ENCODE measurements at places on chromosomes 3 and 15. TPM values are rescaled to one million over a fixed set of nuclear protein-coding genes. Genes with fewer than 3 reads are reported as not detected.

ABI3BP gene
- not detected for total RNA-seq

- peak; percentile 2 for DNase-seq
Measured at GRCh38 chr15:94453227-94453988, 222.0 kb downstream of the MCTP2 start.

GRCh38 chr3:39102504-39103323, 4.7 kb downstream of the GORASP1 start:
- DNase-seq: no peak

DNA sequence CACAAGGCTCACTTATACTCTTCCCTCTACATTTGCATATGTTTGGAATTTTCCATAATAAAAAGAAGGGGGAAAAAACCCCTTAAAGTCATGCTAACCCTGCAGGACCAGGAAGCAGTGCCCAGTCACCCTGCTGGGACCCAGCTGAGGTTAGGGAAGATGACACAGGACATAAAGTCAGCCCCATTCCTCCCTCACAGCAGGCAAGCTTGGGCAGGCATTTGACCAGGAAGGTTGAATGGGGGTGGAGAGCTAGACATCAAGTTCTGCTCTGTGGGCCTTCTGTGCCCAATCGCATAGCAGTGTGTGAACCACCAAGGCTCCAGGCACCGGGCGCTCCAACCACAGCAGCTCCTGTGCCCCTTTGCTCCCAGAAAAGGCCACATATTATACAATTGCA, 7.1 kb upstream of the HDAC11 start:
- no peak for DNase-seq

- DNase-seq: no peak
Measured at GRCh38 chr15:78866803-78867202, 5.9 kb upstream of the MORF4L1 start.
